Skeletal muscle cell (primary cell): ENCODE measurements at places on chromosomes 1 and 21.
A peak's percentile ranks its signal among the peaks of the same experiment; 100 is the strongest.

GRCh38 chr21:46173573-46173972 is 10.7 kb downstream of the SPATC1L start:
- DNase-seq: no peak

- DNase-seq: no peak
These were observed 13.9 kb upstream of the BTG2 start for GRCh38 chr1:203291201-203292096.

- no peak for DNase-seq
These were observed 118.0 kb downstream of the CASZ1 start for GRCh38 chr1:10678402-10678801.

DNA sequence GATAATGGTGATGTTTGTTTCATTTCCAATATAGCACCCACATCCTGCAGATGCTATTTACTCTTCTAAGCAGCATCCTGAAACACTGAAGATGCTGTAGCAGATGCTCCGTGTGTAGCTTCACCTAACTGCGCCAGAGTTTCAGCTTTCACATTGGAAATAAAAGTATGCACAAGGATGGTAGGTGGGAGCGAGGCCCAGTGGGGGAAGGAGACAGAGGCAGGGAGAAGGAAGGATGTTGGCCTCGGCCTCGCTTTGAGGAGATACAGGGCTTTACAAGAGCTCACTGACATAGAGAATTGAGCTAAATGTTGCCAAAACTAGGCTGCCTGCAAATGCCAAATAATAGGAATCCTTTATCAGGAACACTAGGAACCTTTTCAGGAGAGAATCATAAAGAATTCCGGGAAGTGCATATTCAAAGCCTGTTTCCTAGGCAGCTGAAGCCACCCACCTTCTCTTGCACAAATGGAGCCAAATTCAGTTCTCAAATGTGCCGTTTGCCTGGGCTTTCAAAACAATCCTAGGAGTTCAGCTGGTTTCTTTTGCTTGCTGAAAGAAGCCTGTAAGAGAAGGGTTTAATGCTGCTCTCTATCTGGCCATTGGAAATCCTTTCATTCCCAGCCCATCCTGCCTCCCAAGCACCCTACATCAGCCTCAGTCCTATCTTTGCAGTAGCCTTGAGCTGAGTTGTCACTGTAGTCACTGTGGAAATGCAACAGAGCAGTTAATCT is 135.4 kb upstream of the ATP1B1 start:
- no peak for DNase-seq

- no peak for DNase-seq
These were observed 511.0 kb upstream of the CAMK1G start for GRCh38 chr1:209072481-209072880.

DNA sequence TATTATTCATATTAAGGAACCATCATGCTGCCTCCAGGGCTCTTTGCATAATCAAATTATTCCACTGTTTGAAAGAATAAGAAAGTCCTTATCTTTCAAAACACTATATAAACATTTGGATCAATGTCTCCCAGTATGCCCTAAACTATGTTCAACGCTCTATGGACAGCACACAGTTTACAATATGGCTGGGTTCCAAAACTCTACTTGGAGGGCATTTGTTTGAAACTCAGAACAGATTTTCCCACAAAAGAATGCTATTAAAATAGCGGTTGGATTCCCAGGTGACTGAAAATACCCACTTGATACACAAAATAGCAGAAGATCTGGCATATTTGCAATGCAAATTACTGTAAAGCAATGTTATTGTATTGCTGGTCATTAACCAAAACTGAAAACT is 3.2 kb downstream of the HAO2 start:
- DNase-seq: no peak

GRCh38 chr1:70659891-70660290 is 248.8 kb downstream of the CTH start:
- no peak for DNase-seq

DNA sequence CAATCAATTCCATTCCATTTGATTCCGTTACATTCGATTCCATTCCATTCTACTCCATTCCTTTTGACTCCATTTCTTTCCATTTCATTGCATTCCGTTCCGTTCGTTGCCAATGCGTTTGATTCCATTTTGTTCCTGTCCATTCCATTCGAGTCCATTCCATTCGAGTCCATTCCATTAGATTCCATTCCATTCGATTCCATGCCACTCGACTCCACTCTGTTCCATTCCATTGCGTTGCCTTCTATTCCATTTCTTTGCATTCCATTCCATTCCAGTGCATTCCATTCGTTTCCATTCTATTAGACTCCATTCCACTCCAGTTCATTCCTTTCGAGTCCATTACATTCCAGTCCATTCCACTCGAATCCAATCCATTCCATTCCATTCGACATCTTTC is 2587.5 kb upstream of the TPTE start:
- no peak for DNase-seq

DNA sequence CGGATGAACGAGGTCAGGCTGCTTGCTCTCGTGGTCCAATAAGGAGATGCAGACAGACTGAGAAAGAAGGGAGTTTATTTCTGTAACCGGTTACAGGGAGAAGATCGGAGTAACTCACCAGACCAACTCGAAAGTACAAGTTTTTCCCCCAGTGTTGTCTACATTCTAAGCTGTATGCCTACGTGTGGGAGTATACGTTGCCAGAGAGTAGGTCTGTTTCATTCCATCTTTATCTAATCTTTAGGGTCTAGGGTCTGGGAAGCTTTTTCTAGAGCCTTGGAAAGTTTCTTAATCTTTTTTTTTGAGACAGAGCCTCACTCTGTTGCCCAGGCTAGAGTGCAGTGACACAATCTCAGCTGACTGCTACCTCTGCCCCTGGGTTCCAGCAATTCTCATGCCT is 4.7 kb upstream of the PADI1 start:
- no peak for DNase-seq

- peak; percentile 92 for DNase-seq
These were observed 92.1 kb downstream of the LRRC8C start for GRCh38 chr1:89725011-89725370.

DNA sequence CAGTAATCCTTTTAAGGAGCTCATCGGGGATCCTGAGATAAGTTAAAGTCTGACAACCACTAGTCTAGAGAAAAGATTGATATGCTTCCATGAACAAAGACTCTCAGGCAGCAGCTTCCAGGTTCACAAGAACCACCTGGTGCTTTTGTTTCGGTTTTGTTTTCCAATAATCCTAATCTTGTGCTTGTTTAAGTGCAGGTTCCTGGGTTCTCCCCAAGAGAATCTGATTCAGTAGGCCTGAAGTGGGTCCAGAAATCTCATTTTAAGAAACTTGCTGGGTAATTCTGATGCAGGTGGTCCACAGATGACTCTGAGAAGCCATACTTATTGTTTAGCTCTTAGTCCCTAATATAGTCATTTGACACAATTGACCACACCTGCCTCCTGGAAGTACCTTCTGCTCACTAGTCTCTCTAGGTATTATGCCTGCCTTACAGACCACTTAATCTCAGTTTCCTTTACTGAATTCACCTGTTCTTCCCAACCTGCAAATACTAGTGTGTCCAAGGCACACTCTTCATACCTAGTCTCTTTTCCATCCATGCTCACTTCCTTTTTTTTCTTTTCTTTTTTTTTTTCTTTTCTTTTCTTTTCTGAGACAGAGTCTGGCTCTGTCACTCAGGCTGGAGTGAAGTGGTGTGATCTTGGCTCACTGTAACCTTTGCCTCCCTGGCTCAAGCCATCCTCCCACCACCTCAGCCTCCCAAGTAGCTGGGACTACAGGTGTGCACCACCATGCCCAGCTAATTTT is 20.5 kb upstream of the FRRS1 start:
- no peak for DNase-seq

- no peak for DNase-seq
These were observed 143.8 kb downstream of the DUSP10 start for GRCh38 chr1:221598122-221598521.

DNA sequence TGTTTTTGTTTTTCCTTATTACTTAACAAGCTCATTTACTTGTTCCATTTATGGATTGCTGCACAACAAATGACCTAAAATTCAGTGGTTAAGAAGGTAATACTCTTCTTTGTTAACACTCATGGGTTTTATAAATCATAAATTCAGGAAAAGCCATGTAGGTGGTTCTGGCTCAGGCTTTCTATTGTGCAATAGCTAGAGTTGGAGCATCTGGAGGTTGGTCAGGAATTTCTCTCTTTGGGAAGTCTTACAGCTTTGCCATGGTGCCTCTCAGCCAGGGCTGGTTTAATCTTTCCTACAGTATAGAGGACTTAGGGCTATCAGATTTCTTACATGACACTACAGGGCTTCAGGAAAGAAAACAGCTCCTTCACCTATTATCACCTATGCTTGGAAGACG is 1677.1 kb downstream of the KCNT2 start:
- no peak for DNase-seq

DNA sequence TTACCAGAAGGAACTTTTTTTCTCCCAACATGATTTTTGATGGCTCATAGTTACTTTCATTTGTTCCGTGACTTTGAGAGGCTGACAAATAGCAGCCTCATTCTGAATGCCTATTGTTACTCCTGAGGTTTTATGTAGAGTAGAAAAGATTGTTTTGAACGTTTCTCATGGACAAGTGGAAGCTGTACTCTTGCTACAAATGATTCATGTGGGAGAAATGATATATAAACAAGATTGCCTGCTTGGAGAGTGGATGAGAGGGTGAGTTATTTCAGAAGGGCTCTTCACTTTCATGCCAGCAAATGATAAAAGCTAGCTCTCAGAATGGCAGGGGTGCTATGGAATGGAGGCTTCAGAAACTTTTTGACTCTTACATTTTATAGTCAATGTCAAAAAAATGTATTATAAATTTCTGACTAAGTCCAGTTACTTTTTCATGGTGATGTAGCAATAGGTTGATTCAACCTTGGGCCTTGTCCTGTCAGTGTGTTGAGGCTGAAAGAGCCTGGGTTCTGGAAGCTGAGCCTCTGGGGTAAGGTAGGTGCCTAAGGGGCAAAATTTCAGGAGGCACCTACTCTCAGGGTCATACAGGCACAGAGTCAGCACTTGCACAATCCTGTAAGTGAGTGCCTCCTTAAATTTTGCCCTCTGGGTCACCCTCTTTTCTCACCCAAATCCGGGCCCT is 19.4 kb downstream of the JUN start:
- peak; percentile 78 for DNase-seq

DNA sequence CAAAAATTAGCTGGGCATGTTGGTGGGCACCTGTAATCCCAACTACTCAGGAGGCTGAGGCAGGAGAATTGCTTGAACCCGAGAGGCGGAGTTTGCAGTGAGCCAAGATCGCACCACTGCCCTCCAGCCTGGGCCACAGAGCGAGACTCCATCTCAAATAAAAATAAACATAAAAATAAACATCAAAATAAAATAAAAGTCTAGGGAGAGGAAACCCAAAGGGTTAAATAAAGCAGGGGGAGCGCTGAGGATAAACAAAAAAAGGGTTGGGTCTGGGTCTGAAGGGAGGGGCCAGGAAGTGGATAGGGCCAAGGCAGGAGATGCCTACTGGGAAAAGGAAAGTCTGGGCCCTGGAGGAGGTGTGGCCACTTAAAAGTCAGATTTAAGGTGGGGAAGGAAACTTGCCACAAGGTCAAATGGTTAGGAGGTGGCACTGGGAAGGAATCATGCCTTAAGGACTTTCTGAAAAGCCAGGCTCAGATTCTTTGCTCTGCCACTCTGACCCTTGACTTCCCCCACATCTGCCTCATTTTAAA is 150.0 kb downstream of the ADSS2 start:
- DNase-seq: no peak

GRCh38 chr1:183002797-183003196 is 20.4 kb upstream of the LAMC1 start:
- no peak for DNase-seq

DNA sequence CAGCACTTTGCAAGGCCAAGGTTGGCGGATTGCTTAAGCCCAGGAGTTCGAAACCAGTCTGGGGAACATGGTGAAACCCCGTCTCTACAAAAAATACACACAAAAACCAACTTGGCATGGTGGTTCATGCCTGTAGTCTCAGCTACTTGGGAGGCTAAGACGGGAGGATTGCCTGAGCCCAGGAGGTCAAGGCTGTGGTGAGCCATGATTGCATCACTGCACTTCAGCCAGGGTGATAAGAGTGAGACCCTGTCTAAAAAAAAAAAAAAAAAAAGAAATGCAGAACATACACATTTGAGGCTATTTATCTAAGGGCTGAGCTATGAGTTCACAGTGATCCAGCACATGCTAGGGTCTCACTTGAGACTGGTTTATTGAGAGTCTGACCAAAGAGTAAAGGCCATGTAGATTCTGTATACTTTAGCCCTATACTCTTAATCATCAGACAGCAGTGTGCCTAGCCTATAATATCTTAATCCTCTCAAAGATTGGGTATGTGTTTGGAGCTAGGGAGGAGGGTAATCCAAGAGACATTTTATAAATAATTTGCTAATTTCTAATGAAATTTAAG is 23.9 kb downstream of the RNF2 start:
- DNase-seq: no peak

DNA sequence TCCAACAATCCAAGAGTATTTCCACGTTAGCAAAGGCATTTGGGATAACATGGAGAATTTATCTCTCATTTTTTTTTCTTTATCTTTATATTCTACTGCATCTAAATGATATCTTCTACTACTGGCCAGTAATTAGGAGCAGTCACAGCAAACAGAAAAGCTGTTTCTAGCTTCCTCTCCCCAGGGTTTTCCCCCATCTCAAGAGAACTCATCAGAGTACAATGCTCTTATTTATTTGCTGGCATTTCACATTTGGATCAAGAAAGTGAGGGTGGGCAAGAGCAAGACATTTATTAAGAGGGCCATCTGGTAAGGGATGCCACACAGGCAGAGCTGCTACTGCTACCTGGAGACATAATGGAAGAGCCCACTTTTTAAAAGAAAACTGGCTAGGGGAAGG is 368.2 kb downstream of the USH2A start:
- no peak for DNase-seq

DNA sequence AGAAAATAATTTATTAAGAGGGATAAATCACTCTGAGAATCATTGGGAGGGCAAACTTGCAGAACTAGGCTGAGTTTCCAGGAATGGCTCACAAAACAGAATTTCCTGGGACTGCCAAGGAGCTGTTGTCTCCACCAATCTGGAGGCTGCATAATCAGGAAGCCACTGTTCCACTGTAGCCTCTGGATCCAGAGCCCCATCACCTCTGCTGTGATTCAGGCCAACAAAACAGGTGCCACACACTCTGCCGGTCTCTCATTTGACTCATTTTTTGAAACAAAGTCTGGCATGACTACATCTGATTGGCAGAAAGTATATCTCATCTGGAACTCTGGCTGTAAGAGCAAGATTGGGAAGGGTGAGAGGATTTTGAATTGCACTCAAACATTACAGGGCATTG is 178.9 kb upstream of the C1orf105 start:
- no peak for DNase-seq

GRCh38 chr1:62391369-62391971 is 45.4 kb upstream of the USP1 start:
- DNase-seq: no peak
